Temporal lobe (tissue), 4 donors: ENCODE measurements at places on chromosomes 16 and 17. TPM values are rescaled to one million over a fixed set of nuclear protein-coding genes. Genes with fewer than 3 reads are reported as not detected.

CPHXL2 gene
- total RNA-seq, result not detected

SLC52A1 gene
- not detected for total RNA-seq

MILR1 gene
- total RNA-seq, result 0.98 TPM

TSPOAP1 gene
- 32.5 TPM for total RNA-seq

RAP1GAP2 gene
- total RNA-seq, result 24.8 TPM

PYY gene
- not detected for total RNA-seq

PPM1E gene
- total RNA-seq, result 51.6 TPM

HMOX2 gene
- total RNA-seq, result 30.0 TPM

PIRT gene
- total RNA-seq, result 0.98 TPM

CCL7 gene
- total RNA-seq, result not detected

GAN gene
- total RNA-seq, result 22.4 TPM

DCXR gene
- 15.5 TPM for total RNA-seq

CALB2 gene
- 19.4 TPM for total RNA-seq

PRSS22 gene
- not detected for total RNA-seq

KRT31 gene
- total RNA-seq, result 1.2 TPM

ABCA6 gene
- 1.7 TPM for total RNA-seq

FAM83G gene
- total RNA-seq, result 0.25 TPM

GH2 gene
- total RNA-seq, result not detected

IRX3 gene
- not detected for total RNA-seq

CDH13 gene
- total RNA-seq, result 23.1 TPM

DRC7 gene
- total RNA-seq, result 0.74 TPM

CAPNS2 gene
- 0.25 TPM for total RNA-seq

MLKL gene
- total RNA-seq, result 0.74 TPM

TBC1D3E gene
- not detected for total RNA-seq

C17orf67 gene
- 2.0 TPM for total RNA-seq

FSCN2 gene
- 3.4 TPM for total RNA-seq

AANAT gene
- total RNA-seq, result not detected

SCIMP gene
- total RNA-seq, result 0.25 TPM

MYO15A gene
- 2.5 TPM for total RNA-seq

CCL4L2 gene
- 2.0 TPM for total RNA-seq

GCGR gene
- total RNA-seq, result not detected

DECR2 gene
- 7.9 TPM for total RNA-seq

C16orf46 gene
- total RNA-seq, result 3.7 TPM

SEZ6L2 gene
- total RNA-seq, result 58.5 TPM

RPA1 gene
- total RNA-seq, result 18.2 TPM

TPSG1 gene
- not detected for total RNA-seq
